ENCODE measurements at places on chromosomes 2 and 18.

GRCh38 chr2:101793277-101793969 is 95.9 kb downstream of the MAP4K4 start:
- DNase-seq, result no peak

- DNase-seq, result no peak
These were observed 46.9 kb downstream of the SLC66A2 start for GRCh38 chr18:79904357-79905147.

DNA sequence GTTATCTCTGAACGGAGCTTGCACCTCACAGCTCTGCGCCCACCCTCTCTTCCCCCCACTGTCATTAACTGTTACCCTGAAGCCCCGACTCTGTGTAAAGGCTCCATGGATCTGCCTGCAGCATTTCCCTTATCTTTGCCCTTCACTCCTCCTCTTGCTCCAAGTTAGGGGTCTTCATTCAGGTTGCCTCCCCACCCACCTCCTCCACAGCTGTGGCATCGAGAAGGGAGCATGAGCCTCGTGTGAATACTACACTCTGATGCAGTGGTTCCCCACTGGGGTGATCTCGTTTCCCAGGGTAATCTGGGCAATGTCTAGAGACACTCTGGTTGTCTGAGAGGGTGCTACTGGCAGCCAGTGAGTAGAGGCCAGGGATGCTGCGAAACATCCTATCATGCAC is 51.4 kb downstream of the REEP1 start:
- DNase-seq, result no peak

DNA sequence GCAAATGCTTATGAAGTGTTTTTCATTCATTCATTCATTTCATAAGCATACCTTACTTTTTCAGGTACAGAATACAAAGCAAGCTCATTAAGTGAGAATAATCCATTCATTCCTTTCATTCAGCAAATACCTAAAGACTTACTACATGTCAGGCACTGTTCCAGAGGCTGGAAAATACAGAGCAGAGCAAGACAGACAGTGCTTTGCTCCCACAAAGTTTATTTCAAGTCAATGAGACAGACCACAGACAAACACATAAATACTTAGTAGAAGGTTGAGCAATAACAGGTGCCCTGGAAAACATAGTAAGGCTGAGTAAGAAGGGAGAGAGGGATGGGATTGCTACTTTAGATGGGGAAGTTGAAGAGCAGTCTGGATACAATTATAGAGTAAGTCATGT is 309.8 kb downstream of the C1D start:
- no peak for DNase-seq

DNA sequence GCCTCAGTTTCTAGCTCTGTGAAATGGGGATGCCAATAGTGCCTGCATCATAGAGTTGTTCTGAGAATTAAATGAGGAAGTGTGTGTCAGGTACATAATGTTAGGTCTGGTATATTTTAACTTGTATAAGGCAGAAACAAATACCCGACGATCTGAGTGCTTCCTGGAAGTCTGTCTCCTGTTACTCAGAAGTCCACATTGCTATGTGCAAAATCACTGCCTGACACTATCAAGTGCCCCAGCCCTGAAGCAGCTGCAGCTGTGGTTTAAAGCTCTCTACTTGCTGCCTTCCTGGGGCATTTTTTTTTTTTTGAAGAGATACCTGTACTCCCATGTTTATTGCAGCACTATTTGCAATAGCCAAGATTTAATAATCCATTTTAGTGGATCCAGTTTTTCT is 125.3 kb downstream of the SLC4A3 start:
- DNase-seq, result no peak

- DNase-seq, result no peak
These were observed 23.6 kb downstream of the ANKRD44 start for GRCh38 chr2:197286805-197287595.
